ENCODE measurements at places on chromosomes 12 and 14.

DNA sequence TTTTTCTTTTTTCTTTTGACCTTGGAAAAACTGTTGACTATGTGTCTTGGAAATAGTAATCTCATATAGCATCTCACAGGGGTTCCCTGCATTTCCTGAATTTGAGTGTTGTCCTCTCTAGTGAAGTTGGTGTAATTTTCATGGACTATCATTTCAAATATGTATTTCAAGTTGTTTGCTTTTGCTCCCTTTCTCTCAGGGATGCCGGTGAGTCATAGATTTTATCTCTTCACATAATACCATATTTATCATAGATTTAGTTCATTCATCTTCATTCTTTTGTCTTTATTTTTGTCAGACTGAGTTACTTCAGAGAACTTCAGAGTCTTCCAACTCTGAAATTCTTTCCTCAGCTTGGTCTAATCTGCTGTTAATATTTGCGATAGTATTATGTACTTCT, 1320.6 kb downstream of the LRFN5 start:
- H3K27me3 ChIP-seq = no peaks in the 10 kb centered on the region
- no peaks in the 10 kb centered on the region for H3K4me1 ChIP-seq
- no peak overlapping the region for H3K27ac ChIP-seq
- H3K36me3 ChIP-seq = no peaks in the 10 kb centered on the region
- ATAC-seq = no peak
- H3K4me3 ChIP-seq = no peak overlapping the region

- ATAC-seq = no peak
- no peak overlapping the region for H3K4me3 ChIP-seq
- peak overlapping the region; percentile 3 for H3K27ac ChIP-seq
- peaks cover 6% of the 10 kb centered on the region for H3K27me3 ChIP-seq
- H3K4me1 ChIP-seq = no peaks in the 10 kb centered on the region
- no peaks in the 10 kb centered on the region for H3K36me3 ChIP-seq
Measured at GRCh38 chr14:76727384-76727783, 33.9 kb upstream of the VASH1 start.

- no peaks in the 10 kb centered on the region for H3K4me1 ChIP-seq
- H3K27ac ChIP-seq = no peak overlapping the region
- no peak for ATAC-seq
Measured at GRCh38 chr12:87618199-87618598, 411.0 kb downstream of the C12orf50 start.

DNA sequence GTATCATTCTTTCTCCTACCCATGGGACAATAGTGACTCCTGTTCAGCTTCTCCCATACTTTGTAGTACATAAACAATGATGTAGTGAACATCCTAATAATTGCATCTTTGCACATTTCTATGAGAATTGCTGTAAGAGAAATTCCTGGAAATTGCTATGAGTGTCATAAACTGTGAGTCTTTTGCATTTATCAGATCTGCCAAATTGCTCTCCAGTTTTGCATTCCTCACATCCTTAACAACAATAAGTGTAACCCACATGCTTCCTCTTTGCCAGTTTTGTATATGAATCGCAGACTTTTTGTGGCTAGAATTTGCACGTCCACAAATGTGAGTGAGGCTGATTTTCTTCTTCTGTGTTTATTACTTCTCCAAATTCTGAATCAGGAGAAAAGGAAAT, 124.0 kb upstream of the TBX5 start:
- no peak for ATAC-seq
- H3K4me1 ChIP-seq = no peaks in the 10 kb centered on the region
- H3K27me3 ChIP-seq = peaks cover 47% of the 10 kb centered on the region
- H3K36me3 ChIP-seq = no peaks in the 10 kb centered on the region

- peaks cover 99% of the 10 kb centered on the region for H3K27me3 ChIP-seq
- H3K4me1 ChIP-seq = peaks cover 54% of the 10 kb centered on the region
- ATAC-seq = no peak
- H3K4me3 ChIP-seq = no peak overlapping the region
Measured at GRCh38 chr14:60512973-60513571, 4.1 kb downstream of the SIX6 start.

DNA sequence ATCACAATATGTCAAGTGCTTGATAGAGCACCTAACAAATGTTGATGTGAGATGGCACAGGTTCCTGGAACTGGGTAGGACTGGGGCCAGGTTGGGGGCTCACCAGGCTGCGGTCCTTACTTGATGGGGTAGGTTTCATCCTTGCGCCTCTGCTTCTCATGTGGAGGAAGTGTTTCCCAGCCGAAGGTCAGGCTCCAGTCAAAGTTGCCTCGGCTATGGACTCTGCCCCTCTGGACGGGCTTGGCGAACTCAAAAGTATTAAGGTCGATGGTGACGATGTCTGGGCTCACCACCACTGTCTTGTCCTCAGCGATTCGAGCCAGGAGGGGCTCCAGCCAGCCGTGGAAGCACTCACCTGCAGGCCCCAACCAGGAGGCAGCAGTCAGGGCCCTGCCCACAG, 17.5 kb upstream of the CELA1 start:
- no peak overlapping the region for H3K4me3 ChIP-seq
- no peaks in the 10 kb centered on the region for H3K36me3 ChIP-seq
- H3K4me1 ChIP-seq = no peaks in the 10 kb centered on the region
- ATAC-seq = no peak
- H3K27ac ChIP-seq = no peak overlapping the region

DNA sequence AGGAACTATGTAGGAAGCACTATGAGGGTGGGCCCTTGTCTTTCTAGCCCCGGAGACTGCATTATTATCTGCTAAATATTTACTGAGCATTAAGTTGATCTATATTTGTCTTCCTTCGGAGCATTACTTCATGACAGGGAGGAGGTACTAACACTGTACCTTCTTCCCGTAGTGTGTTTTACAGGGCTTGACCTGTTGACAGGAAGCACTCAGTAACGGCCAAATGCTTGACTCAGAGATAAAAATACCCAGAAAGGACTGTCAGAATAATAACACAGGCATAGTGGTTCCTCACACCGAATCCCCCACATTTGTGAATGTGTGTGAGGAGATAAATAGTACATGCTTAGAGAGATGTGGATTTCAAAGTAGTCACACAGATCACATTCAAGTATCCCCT, 466.6 kb downstream of the EGLN3 start:
- no peak for ATAC-seq
- H3K4me3 ChIP-seq = no peak overlapping the region

DNA sequence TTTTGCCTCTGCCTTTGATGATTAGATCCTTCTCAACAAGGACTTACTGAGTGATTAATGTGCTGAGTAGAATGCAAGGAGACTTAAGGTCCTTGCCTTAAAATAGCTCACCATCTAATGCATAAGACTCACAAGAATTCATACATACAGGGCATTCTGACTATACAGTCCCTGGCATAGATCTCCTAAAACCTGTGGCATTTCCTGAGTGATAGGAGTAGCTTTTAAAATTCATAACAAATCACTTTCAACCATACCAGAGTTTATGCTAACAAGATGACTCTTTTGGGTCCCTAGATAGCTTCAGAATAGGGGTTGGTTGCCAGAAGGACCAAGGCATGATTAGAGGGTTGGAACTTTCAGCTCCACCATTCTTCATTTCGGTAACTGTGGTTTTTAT, 48.8 kb downstream of the STXBP6 start:
- ATAC-seq = peak; percentile 19
- H3K27me3 ChIP-seq = no peaks in the 10 kb centered on the region
- H3K4me3 ChIP-seq = no peak overlapping the region
- H3K27ac ChIP-seq = no peak overlapping the region
- no peaks in the 10 kb centered on the region for H3K36me3 ChIP-seq

GRCh38 chr14:51724650-51725049, 72.9 kb downstream of the FRMD6 start:
- H3K4me1 ChIP-seq = no peaks in the 10 kb centered on the region
- peaks cover 97% of the 10 kb centered on the region for H3K36me3 ChIP-seq
- H3K4me3 ChIP-seq = no peak overlapping the region
- no peak overlapping the region for H3K27ac ChIP-seq
- ATAC-seq = no peak

DNA sequence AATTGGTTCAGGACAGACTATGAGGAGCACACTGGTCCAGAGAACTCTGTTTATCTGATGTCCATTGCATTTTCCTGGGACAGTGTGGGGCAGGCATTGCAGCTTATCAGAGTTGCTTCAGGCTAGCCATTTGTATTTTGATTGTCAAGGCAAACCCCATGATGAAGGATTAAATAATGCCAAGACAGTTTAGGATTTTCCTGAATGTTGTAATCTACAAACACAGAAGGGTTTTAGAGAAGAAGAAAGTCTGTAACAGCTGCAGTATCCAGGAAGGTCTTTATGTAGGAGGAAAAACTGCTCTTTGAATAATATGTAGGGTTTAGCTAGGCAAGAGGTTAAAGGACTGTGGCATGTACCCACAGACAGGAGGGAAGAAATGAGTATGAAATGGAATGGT, 32.2 kb upstream of the UNC79 start:
- no peaks in the 10 kb centered on the region for H3K36me3 ChIP-seq
- ATAC-seq = no peak
- no peak overlapping the region for H3K4me3 ChIP-seq
- no peaks in the 10 kb centered on the region for H3K4me1 ChIP-seq
- no peak overlapping the region for H3K27ac ChIP-seq
- peaks cover 7% of the 10 kb centered on the region for H3K27me3 ChIP-seq

- H3K27me3 ChIP-seq = peaks cover 52% of the 10 kb centered on the region
- no peaks in the 10 kb centered on the region for H3K36me3 ChIP-seq
- no peak for ATAC-seq
- no peak overlapping the region for H3K4me3 ChIP-seq
Measured at GRCh38 chr14:104321802-104322130, 183.4 kb downstream of the KIF26A start.

GRCh38 chr12:121223292-121224285, 13.7 kb downstream of the P2RX4 start:
- H3K27ac ChIP-seq = no peak overlapping the region
- ATAC-seq = no peak
- no peak overlapping the region for H3K4me3 ChIP-seq
- H3K4me1 ChIP-seq = no peaks in the 10 kb centered on the region
- no peaks in the 10 kb centered on the region for H3K27me3 ChIP-seq

- no peak overlapping the region for H3K27ac ChIP-seq
- no peak overlapping the region for H3K4me3 ChIP-seq
- no peak for ATAC-seq
- no peaks in the 10 kb centered on the region for H3K36me3 ChIP-seq
Measured at GRCh38 chr14:81286574-81287370, 66.0 kb upstream of the GTF2A1 start.

DNA sequence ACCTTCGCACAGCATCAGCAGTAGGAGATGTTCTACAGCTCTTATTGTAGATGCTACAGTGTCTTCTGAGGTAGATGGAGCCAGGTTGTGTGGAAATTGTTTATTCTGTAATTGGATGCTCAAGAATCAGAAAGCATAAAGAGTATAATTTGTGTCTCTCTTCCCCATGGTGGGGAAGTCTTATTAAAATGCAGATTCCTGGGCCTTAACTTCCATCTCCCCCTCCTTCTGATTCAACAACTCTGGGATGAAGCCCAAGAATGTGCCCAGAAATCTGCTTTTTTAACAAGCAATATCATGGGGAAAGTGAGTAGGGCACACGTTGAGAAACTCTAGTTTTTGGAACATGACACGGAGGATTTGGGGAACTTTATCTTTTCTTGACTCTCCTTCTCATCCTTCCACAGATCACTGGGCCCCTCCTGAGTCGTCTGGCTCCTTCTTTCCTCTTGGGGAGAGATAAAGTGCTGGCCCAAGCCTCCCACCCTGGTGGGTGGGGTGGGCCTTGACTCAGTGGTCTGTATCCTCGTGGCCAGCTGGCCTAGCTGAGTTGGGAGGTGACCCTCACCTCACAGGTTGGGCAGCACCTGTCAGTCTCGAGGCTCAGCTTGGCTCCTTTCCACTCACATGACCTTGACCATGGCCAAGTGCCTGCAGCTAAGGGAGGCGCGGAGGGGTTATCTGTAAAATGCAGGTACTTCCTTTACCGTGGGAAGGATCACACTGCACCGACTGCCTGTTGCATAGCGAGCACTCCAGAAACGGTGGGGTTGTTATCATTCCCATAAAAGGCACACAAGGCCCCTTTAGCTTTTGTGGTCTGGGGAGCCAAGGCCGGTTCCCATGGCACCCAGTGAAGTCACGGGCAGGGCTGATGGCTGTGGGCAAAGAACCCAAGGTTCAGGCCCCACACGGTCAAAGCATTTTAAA, 141.9 kb downstream of the CHST11 start:
- no peak overlapping the region for H3K4me3 ChIP-seq
- no peaks in the 10 kb centered on the region for H3K27me3 ChIP-seq
- H3K36me3 ChIP-seq = no peaks in the 10 kb centered on the region
- no peak overlapping the region for H3K27ac ChIP-seq
- peaks cover 53% of the 10 kb centered on the region for H3K4me1 ChIP-seq

DNA sequence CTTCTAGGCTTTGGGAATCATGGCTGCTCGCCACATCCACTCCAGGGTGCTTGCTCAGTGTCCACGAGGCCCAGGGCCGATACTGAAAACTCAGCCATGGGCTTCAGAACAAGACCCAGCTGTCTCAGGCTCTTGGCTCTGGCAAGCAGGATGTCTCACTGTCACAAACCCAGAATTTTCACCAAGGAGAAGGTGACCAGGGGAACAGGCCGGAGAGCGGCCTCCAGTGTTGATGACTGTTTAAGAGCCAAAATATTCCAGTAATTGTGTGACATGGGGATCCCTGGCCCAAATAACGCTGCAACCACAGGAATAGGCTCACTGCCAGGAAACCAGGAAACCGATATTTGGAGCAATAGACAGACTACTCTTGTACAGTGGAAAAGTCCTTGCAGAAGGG, 9.8 kb upstream of the SERPINA5 start:
- ATAC-seq = no peak
- peaks cover 7% of the 10 kb centered on the region for H3K27me3 ChIP-seq
- peaks cover 10% of the 10 kb centered on the region for H3K4me1 ChIP-seq
- no peaks in the 10 kb centered on the region for H3K36me3 ChIP-seq
- no peak overlapping the region for H3K4me3 ChIP-seq
- peak overlapping the region; percentile 25 for H3K27ac ChIP-seq

DNA sequence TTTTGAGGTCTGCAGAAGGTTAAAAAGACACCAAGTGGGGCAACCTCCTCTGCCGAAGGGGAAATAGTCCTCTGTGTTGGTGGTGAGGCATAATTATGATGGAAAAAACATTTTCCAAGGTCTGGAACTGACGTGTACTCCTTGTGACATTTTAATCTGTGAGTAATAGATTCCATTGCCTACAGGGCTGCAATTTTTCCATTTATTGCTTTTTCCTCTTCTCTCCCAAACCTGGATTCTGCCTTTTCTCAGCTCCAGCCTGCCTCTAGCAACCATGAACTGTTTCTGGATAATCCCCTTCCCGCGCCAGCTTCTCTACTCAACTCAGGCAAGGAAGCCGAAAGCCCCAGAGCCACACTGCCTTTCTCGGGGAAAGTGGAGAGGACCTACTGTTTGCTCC, 230.1 kb upstream of the PLXNC1 start:
- H3K36me3 ChIP-seq = no peaks in the 10 kb centered on the region
- peaks cover 6% of the 10 kb centered on the region for H3K4me1 ChIP-seq
- no peaks in the 10 kb centered on the region for H3K27me3 ChIP-seq
- no peak overlapping the region for H3K4me3 ChIP-seq

DNA sequence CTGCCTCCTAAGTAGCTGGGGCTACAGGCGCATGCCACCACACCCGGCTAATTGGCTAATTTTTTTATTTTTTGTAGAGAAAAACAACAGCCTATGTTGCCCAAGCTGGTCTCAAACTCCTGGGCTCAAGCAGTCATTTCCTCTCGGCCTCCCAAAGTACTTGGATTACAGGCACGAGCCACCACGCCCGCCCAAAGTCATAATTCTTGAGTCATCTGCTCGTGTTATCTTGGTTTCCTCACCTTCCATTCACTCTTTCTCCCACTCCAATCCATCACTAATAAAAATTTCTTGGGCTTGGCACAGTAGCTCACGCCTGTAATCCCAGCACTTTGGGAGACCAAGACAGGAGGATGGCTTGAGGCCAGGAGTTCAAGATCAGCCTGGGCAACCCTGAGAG, 32.0 kb downstream of the ITGA7 start:
- H3K27ac ChIP-seq = no peak overlapping the region
- no peaks in the 10 kb centered on the region for H3K27me3 ChIP-seq
- H3K4me3 ChIP-seq = no peak overlapping the region
- no peaks in the 10 kb centered on the region for H3K36me3 ChIP-seq
- no peak for ATAC-seq

All from gastroesophageal sphincter (tissue), 4 donors.